ENCODE measurements at places on chromosomes 7 and 10.

DNA sequence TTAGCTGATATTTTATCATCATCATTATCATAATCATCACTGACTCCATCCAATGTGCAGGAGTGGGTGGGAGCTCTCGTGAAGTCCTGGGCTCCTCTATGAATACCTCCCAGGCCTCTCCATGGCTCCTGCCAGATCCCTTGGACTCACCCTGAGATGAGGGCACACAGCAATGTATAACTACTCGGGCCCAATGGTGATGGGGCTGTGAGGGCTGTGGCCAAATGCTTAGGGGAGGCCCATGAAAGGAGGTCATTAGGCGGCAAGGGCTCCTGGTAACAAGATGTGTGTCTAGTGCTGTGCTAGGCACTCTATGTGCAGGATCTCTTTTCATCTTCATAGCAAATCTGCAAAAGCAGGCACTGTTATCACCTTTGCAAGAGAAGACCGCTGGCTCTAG, 270.9 kb downstream of the GLRX3 start:
- DNase-seq, result no peak

DNA sequence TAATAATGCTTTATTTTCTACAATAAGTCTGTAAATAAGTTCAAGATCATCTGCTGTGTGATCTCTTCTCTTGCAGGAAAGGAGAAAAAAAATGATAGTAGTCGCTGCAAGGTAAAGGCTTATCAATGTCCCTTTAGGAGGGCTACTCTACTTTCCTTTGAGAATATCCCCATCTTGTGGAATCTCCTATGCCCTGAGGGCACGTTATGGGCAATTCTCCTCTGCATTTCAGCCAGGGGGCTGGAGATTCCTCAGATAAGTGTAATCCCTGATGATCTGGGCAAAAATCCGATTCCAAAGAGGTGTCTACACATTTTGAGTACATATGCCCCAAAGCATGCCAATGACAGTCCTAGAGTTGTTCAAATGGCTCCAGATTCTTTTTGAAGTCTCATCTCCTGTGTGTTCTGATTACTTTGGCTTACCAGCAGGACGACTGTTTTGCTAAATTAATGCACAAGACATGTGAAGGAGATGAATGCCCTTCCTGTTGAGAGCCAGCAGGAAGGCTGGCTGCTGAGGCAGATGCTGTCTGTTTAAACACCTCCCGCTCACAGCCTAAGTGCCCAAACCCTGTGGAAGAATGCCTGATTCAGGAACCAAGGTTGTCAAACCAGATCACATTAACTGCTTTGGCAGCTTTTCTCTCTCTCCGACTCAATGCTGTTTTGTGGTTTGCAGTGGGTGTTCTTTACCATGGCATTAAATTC, 171.2 kb upstream of the COL1A2 start:
- no peak for DNase-seq

DNA sequence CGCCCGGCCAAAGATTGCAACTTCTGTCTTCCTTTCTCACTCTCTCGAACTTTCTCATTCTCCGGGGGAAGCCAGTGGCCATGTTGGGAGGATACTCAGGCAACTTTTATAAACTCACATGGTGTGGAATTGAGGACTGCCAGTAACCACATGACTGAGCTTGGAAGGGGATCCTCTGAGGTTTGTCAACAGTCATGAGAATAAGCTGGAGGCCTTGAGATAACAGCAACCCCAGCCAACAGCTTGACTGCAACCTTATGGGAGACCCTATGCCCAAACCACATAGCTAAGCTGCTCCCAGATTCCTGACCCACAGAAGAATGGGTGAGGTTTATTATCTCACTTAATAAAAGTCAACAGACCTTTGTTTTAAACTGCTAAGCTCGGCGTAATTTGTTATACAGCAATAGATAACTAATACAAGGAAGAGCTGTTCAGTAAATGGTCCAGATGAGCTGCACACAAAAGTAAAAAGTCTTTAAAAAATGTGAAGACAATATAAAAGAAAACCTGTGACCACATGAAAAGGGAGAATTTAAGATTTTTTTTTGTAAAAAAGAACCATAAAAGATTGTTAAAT, 9.6 kb downstream of the SYPL1 start:
- DNase-seq, result no peak

GRCh38 chr10:95425592-95426465, 135.0 kb upstream of the PDLIM1 start:
- no peak for DNase-seq

- DNase-seq, result no peak
These were observed 232.6 kb downstream of the PAXIP1 start for GRCh38 chr7:154770361-154770760.

- DNase-seq, result peak; percentile 63
These were observed 5.1 kb downstream of the TSPAN14 start for GRCh38 chr10:80459047-80459865.

Measured in GM12864 (cell line).